ENCODE measurements at places on chromosomes 16 and 17.

DNA sequence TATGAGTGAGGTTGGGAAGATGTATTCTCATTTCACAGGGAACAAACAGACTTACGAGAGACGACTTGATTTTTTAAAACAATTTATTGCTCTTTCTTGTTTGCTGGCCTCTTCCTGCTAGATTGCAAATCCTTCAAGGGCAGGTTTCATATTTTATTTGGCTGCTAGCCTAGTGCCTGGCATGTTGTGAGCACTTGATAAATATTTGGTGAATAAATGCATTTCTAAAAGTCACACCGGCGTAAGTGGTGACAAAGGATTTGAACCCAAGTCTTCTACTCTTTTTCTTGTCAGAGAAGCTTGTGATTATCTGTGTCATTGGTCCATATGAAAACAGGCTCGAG lies 1.4 kb downstream of the WWP2 start:
- DNase-seq = no peak

- no peak for DNase-seq
These were observed 12.0 kb downstream of the TBC1D24 start for GRCh38 chr16:2486645-2487516.

DNA sequence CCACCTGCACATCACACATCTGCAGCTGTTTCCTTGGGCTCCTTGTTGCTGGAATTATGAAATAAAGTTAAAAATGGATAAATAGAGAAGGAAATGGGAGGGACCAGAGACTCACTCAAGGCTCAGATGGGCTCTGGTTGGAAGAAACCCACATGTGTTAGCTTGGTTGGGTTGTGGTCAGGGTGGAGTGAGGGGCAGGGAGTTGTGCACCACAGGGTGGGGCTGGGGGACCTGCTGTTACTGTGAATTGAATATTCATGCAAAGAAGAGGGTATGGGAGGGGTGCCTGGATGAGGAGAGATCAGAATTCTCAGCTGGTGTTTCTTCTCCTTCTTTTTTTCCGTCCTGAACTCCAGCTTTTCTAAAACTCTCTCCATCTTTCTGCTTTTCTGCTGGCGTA lies 320.7 kb downstream of the MAP2K4 start:
- no peak for DNase-seq

DNA sequence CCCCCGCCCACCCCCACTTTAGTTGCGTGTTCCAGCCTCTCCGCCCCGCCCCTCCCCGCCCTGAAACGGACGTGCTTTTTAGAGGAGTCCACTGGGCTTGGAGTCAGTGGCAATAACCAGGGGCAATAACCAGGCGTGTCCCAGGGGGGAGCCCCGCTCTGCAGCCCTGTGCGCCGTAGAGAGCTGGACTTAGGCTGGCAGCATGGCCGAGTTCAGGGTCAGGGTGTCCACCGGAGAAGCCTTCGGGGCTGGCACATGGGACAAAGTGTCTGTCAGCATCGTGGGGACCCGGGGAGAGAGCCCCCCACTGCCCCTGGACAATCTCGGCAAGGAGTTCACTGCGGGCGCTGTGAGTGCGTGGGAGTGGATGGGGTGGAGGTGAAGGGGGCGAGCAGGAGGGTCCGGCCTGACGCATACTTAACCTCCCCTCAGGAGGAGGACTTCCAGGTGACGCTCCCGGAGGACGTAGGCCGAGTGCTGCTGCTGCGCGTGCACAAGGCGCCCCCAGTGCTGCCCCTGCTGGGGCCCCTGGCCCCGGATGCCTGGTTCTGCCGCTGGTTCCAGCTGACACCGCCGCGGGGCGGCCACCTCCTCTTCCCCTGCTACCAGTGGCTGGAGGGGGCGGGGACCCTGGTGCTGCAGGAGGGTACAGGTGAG lies at the start of gene ALOX15B:
ALOX15B (plus strand) TSS at position 106 of the 657 bp plus-strand sequence; CDS start at position 203, 97 bp downstream.
- peak; percentile 58 for DNase-seq

- no peak for DNase-seq
These were observed 16.7 kb upstream of the TOM1L1 start for GRCh38 chr17:54883939-54884338.

DNA sequence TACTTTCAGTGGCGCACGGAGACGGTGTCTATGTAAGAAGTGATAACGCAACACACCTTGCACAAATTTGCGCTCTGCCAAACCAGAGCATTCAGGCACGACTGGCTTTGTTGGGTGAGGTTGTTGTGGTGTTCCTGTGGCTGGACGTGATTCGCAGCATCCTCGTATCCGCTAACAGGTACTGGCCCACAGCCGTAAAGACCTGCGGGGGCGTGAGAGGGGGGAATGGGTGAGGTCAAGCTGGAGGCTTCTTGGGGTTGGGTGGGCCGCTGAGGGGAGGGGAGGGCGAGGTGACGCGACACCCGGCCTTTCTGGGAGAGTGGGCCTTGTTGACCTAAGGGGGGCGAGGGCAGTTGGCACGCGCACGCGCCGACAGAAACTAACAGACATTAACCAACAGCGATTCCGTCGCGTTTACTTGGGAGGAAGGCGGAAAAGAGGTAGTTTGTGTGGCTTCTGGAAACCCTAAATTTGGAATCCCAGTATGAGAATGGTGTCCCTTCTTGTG lies 510.9 kb downstream of the KCNJ18 start:
- DNase-seq = no peak

DNA sequence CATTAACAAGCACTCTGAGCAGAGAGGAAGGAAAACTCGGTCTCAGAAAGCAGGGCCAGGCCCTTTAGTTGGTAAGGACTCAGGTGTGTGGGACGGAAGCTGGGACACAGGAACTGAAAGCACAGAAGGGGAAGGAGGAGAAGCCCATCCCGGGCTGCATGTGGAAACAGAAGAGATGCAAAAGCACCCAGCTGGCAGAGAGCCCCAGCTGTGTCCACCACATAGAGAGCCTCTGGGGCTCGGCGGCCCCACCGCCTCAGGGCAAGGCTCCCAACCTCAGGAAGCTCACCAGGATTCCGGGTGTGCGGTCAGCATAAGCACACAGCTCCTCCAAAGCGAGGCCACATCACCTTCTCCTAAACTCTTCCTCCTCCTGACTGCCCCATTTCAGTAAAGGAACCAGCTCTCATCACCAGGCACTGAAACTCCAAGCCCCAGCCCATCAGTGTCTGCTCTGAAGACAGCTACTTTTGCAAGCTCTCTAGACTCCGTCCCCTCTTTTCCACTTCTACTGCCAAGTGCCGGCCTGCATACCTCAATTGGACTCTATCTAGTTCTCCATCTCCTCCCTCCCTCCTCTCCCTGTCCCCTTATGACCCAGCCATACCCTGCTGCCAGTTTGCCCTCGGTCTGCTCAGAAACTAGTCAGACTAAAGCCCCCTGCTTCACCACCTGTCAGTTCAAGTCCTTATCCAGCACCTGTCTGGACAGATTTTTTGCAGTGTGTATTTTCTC lies 6.0 kb downstream of the ST3GAL2 start:
- DNase-seq = no peak

GRCh38 chr17:37051833-37052232 lies 103.1 kb downstream of the AATF start:
- no peak for DNase-seq

GRCh38 chr17:28843816-28844148 lies 1.2 kb upstream of the FAM222B start:
- DNase-seq = no peak

- no peak for DNase-seq
These were observed 52.0 kb downstream of the MRM1 start for GRCh38 chr17:36653374-36653773.

DNA sequence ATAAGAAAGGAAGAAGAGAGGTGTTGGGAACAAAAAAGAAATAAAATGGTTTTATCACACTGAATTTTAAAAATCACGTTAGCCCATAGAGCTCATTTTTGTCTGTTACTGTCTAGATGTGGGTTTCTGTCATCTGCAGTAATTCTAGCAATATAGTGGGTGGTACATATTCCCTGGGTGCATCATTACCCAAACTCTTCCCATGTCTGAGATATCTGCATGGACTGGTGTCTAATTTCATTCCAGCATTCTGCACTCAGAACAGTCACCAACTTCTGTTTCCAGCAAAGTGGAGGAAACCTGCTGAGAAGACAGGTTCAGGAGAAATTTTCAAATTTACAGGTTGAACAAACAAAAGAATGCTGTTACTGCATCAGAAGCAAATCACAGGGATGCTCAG lies 263.8 kb downstream of the CDH11 start:
- no peak for DNase-seq

- DNase-seq = no peak
These were observed 9.9 kb upstream of the LCAT start for GRCh38 chr16:67953641-67954375.

DNA sequence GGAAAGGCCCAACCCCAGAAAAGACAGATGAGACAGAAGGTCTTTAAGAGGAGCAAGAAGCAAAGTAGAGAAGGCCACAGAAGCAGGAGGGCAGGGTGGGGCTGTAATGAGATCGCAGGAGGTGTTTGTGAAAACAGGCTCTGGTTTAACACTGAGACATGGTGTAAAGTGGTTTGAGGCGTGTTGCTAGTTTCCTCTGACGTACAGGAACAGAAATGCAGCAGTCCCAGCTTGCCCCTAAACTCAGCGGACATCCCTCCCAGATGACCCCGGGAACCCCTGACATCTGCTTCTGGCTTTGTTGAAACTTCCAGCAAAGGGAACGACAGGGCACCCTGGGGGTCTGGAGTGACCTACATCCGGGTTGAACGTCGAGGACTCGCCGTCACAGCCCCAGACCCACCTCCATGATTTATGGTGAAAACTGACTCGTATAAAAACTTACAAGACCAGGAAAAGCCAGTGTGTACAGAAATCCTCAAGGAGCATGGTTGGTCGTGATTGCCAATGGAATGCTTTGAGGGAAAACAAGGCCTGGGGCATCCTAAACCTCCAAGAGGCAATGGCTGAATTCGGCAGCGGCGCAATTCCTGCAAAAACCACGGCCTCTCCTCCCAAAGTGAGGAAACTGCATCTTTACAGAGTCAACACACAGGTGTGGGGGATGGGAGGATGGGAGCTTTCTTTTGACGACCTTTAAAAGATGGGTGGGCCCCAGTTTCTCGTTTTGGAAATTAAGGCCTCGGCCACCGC lies 25.8 kb downstream of the LITAF start:
- no peak for DNase-seq

- no peak for DNase-seq
These were observed 2.3 kb downstream of the TAOK2 start for GRCh38 chr16:29975811-29976511.
